Activated naive CD8-positive, alpha-beta T cell treated with anti-CD3 and anti-CD28 coated beads for 36 hours (primary cell): ENCODE measurements at places on chromosomes 2 and 18. TPM values are rescaled to one million over a fixed set of nuclear protein-coding genes. Genes with fewer than 3 reads are reported as not detected.

Gene NEU4
- 0.40 TPM for total RNA-seq

DNA sequence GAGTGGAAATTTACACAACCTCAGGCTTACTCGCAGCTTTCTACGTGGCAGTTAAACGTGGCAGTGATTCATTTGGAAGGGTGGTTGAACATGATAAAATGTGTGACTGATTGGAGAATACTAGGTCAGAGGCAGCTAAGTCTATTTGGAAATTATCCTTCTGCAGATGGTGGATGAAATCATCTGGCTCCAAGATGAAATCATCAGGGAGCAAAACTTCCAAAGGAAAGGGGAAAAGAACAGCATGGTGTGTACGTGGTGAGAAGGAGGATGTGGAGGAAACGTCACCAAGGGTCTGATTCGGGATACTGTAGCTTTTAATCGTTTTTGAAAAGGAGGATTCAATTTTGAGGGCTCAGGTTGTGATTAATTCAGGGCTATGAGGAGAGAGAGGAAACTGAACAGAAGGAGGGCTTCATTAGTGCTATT lies 47.9 kb downstream of the COL3A1 start:
- H3K4me1 ChIP-seq, result no peaks in the 10 kb centered on the region
- H3K36me3 ChIP-seq, result no peaks in the 10 kb centered on the region
- no peak overlapping the region for H3K27ac ChIP-seq
- no peak overlapping the region for H3K4me3 ChIP-seq

DNA sequence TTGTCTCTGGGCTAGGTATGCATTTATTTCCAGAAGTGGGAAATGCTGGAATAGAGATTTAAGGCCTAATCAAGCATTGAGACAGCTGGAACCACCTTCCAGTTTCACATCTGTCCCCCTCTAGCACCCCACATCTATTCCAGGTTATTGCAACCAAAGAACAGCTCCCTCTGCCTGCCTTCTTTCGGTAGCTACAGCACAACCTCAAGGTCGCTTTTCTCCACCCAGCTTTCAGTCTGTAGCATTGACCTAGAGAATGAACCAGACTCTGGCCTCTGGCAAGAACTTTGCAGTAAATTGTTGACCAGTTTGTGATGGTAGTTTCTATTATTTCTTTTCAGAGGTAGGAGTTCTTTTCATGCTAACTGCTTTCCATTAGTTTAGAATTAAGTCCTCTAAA lies 484.2 kb downstream of the DLGAP1 start:
- H3K4me1 ChIP-seq, result no peaks in the 10 kb centered on the region
- no peaks in the 10 kb centered on the region for H3K36me3 ChIP-seq
- DNase-seq, result no peak
- peaks cover 9% of the 10 kb centered on the region for H3K27me3 ChIP-seq
- no peak overlapping the region for H3K4me3 ChIP-seq

DNA sequence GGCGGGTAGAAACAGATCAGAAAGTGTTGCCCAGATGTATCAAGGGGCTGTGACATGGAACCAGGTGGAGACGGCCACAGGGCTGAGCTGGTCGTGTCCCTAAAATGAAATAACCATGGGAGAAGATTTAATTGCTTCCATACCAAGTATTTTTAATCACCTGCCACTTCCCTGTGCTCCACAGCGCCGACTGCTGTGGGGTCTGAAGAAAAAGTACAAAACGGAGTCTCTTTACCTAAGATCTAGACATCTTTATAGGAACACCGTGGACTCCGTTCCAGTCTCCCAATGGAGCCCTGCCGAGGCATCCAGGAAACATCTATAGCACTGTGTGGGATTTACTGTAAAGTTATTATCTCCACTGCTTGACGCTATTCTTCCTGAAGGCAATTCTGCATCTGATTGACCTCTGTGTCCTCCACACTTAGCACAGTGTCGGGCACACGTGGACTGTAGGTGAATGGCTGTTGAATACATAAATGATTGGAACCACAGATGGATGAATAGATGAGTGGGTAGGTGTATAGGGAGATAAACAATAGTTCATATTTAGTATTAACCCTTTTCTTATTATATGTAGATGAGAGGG lies 21.6 kb upstream of the GYPC start:
- no peaks in the 10 kb centered on the region for H3K4me1 ChIP-seq
- H3K27ac ChIP-seq, result no peak overlapping the region
- H3K27me3 ChIP-seq, result no peaks in the 10 kb centered on the region
- peak; percentile 17 for DNase-seq

DNA sequence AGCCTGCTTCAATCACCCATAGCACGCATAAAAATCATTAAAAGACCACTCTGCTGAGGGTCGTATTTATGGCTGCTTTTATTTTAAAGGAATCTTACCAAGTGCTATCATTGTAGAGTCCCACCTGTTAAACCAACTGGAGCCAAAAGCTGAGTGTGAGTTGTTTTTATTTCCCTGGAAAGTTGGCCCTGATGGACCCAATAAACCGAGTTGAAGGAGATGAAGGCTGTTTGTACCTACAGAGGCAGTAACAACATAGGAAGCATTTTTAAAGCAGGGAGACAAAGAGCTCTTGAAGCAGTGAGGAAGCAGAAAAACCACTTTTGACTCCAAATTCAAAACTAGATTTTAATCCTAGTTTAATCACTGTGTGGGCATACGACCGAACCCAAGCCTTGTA lies 6.4 kb downstream of the MBOAT2 start:
- no peak overlapping the region for H3K4me3 ChIP-seq
- no peak for DNase-seq
- no peaks in the 10 kb centered on the region for H3K36me3 ChIP-seq
- no peaks in the 10 kb centered on the region for H3K4me1 ChIP-seq

DNA sequence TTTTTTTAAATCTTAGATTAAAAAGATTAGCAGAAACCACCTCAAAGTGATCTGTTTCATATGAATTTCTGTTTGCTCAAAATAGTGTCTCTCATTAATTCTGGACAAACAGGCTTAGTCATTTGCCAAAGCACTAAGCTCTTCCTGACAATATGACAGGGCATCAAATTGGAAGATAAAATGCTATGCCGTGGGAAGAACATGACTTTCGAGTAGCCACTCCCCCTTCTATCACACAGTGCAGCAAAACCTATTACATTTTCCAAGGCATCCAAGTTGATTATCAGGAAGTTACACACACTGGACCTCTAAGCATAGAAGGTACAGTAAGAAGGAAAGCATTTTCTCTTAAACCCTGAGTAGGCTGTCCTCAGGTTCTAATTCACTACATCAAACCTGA lies 89.5 kb downstream of the STK39 start:
- no peaks in the 10 kb centered on the region for H3K27me3 ChIP-seq
- peaks cover 13% of the 10 kb centered on the region for H3K4me1 ChIP-seq
- no peak for DNase-seq
- H3K36me3 ChIP-seq, result peaks cover 6% of the 10 kb centered on the region
- H3K4me3 ChIP-seq, result no peak overlapping the region

- DNase-seq, result no peak
- no peak overlapping the region for H3K27ac ChIP-seq
- H3K36me3 ChIP-seq, result no peaks in the 10 kb centered on the region
- peaks cover 5% of the 10 kb centered on the region for H3K27me3 ChIP-seq
- peaks cover 1% of the 10 kb centered on the region for H3K4me1 ChIP-seq
These were observed 23.8 kb downstream of the GNLY start for GRCh38 chr2:85718009-85718391.

GRCh38 chr2:33354981-33355380 lies 121.5 kb upstream of the RASGRP3 start:
- peaks cover 7% of the 10 kb centered on the region for H3K36me3 ChIP-seq
- DNase-seq, result no peak
- no peak overlapping the region for H3K4me3 ChIP-seq
- H3K4me1 ChIP-seq, result no peaks in the 10 kb centered on the region

Gene ATP8B1
- total RNA-seq, result 1.5 TPM

DNA sequence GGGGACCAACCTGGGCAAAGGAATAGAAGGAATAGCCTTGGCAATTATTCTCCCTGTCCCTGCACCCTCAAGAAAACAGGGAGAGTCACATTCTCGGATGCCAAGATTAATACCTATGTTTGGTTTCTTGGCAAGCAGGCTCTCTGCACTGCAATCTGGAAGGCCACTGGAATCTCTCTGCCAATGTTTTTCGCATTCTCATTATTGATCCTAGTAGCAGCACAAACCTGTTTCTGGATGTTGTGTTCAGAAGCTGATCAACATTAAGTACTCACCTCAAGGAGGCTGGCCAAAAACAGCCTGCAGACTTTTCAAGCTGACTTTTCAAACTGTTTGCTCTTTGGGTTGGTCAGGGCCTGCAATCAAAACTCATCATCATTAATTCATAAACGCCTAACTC lies 62.2 kb downstream of the CLHC1 start:
- no peak overlapping the region for H3K4me3 ChIP-seq
- H3K27ac ChIP-seq, result no peak overlapping the region
- no peak for DNase-seq
- H3K36me3 ChIP-seq, result no peaks in the 10 kb centered on the region

- H3K27ac ChIP-seq, result peak overlapping the region; percentile 92
- peaks cover 67% of the 10 kb centered on the region for H3K36me3 ChIP-seq
- H3K4me3 ChIP-seq, result peak overlapping the region; percentile 69
- H3K4me1 ChIP-seq, result peaks cover 86% of the 10 kb centered on the region
- H3K27me3 ChIP-seq, result no peaks in the 10 kb centered on the region
These were observed 30.7 kb downstream of the DGKD start for GRCh38 chr2:233384811-233385488.

DNA sequence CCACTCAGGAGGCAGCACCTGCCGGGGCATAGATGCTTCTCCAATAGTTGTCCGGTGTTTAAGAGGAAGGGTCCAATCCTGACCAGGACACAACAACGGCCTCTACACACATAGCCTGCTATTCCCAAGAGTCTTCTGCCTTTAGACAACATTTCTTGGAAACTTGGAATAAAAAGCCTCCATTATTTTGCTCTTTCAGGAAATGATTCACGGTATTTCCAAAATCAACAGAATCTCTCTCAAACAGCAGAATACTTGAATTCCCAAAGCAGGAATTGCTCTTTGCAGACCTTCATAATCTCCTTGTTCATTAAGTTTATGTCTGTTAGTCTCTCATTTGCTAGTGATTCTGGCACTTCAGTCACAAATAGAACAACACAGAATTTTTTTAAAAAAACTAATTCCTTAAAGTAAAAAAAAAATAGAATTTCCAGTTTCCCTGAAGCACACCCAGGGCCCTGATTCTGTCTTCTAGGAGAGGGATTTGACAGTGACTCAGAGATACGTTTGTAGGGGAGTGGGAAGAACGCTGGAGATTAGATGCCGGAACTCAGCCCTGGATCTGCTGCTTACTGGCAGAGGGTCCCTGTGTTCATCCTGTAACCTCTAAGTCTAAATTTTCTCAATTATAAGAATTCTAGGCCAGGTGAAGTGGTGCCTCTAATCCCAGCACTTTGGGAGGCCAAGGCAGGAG lies 74.7 kb downstream of the NAB1 start:
- H3K27ac ChIP-seq, result peak overlapping the region; percentile 94
- no peak for DNase-seq
- no peaks in the 10 kb centered on the region for H3K36me3 ChIP-seq
- H3K4me1 ChIP-seq, result peaks cover 46% of the 10 kb centered on the region

DNA sequence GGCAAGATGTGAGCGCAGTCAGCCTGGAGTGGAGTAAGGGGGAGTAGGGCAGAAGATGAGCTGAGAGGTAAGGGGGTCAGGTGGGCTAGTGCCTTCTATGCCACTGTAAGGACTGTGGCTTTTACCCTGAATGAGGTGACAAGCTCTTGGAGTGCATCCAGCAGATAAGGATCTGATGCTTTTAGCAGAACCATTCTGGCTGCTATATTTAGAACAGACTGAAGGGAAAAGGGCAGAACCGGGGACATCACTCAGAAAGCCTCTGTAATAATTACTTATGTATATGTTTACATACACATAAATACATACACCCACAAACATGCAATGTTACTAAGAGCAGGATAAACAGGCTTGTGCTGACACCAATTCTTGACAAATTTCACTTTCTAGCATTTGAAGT lies 124.8 kb downstream of the DTNB start:
- no peak for DNase-seq
- no peak overlapping the region for H3K27ac ChIP-seq
- no peaks in the 10 kb centered on the region for H3K27me3 ChIP-seq
- H3K36me3 ChIP-seq, result no peaks in the 10 kb centered on the region

DNA sequence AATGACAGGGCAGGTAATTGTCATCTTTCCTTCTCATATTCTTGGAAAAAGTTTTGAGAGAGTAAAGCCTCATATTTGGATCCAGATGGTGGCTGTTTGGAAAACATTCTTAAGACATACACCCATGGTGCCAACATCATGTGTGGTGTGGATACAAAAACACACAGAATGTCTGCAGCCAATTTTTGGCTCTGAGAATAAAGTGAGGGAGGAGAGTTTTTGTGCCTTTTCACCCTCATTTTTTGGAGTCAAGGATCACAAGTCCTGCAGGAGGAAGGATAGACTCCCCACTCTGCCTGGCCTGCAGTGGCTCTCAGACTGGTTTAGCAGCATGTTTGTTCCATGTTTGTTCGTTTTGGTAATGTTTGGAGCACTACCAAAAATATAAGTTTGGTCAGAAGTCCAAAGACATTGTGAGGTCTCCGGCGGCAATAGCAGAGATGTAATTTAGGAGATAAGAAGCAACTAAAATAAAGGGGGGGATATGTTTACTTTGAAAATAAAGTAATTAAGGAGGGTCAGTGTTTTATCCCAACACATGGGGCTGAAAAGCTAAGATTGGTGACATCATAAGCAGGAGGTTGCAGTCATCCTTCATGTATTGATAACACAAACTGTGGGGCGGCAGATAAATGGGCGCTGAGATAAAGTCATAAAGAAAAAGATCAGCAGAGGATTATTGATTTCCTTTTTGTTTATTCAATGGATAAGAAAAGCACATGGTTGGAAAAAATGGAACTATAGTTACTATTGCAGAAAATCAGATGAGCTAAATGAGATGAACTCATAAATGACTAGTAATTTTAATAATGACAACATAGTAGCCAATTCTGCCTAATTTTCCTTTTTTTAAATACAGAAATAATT lies 655 bp downstream of the NOSTRIN start:
- no peak overlapping the region for H3K4me3 ChIP-seq
- no peaks in the 10 kb centered on the region for H3K27me3 ChIP-seq
- H3K36me3 ChIP-seq, result no peaks in the 10 kb centered on the region
- no peak overlapping the region for H3K27ac ChIP-seq
- peaks cover 2% of the 10 kb centered on the region for H3K4me1 ChIP-seq
- DNase-seq, result no peak
